Natural killer cell (primary cell): ENCODE measurements at places on chromosomes 2 and 18.

- H3K36me3 ChIP-seq = no peaks in the 10 kb centered on the region
- H3K27me3 ChIP-seq = no peaks in the 10 kb centered on the region
- no peak for DNase-seq
These were observed 245.9 kb downstream of the AGPS start for GRCh38 chr2:177638507-177638906.

DNA sequence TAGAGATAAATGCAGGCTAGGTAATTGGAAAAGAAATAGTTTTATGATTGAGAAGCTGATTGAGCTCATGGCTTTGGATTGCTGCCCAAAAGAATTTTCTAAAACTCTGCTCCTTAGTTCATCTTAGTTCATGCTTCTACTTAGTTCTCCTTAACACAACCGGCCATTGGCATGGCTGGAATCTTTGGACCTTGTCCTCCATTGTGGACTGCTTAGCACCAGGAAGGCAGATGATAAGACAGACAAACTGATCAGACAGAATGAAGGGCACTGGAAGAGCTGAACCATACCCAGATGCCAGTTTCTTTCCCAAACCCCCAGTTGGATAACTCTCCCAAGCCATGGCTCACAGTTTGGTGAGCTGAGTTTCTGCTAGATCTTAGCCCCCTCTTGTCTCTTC, 36.3 kb upstream of the NABP1 start:
- no peaks in the 10 kb centered on the region for H3K27me3 ChIP-seq
- H3K27ac ChIP-seq = no peak overlapping the region
- DNase-seq = no peak
- H3K36me3 ChIP-seq = no peaks in the 10 kb centered on the region
- H3K4me1 ChIP-seq = peaks cover 15% of the 10 kb centered on the region

DNA sequence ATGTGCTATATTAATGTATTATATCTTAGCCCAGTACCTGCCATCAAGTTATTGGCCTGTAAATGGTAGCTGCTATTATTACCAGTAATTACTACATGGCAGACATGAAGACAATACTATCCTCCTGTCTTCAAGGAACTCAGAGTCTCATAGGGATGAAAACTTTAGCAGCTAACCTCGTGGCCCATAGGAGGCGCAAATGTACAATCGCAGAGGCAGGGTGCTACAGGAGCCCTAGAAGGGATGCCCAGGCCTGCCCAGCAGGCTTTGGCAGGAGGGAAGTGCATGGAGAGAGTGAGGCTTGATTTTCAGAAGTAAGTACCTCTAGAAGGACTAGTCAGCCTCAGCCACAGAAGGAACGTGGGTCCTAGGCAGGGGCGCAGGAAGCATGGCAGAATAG, 44.7 kb upstream of the KIDINS220 start:
- no peaks in the 10 kb centered on the region for H3K27me3 ChIP-seq
- no peaks in the 10 kb centered on the region for H3K36me3 ChIP-seq
- no peak overlapping the region for H3K4me3 ChIP-seq
- no peaks in the 10 kb centered on the region for H3K4me1 ChIP-seq
- H3K27ac ChIP-seq = no peak overlapping the region
- DNase-seq = no peak

DNA sequence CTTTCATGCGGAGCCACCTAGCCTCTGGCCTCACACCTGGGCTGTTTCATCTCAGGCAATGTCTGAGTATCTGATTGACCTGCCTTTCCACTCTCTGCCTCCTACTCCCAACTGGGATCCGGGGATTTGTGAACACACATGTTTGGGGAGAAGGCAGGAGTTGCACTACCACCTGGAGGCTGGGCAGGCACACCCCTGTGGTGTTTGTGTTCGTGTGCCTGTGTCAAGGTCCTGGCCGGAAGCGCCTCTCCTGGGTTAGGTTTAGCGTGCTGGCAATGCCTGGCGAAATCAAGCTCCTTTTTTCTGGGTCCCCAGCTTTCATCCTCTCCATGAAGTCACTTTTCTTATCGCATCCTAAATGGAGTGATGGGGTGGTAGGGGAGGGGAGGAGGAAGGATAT, 63.9 kb downstream of the GATA6 start:
- no peak for DNase-seq
- peaks cover 18% of the 10 kb centered on the region for H3K4me1 ChIP-seq
- H3K27ac ChIP-seq = no peak overlapping the region
- H3K4me3 ChIP-seq = no peak overlapping the region
- no peaks in the 10 kb centered on the region for H3K27me3 ChIP-seq

GRCh38 chr18:57539702-57540101, 46.8 kb downstream of the FECH start:
- H3K4me3 ChIP-seq = no peak overlapping the region
- no peaks in the 10 kb centered on the region for H3K27me3 ChIP-seq
- no peaks in the 10 kb centered on the region for H3K4me1 ChIP-seq
- no peak for DNase-seq
- no peak overlapping the region for H3K27ac ChIP-seq

DNA sequence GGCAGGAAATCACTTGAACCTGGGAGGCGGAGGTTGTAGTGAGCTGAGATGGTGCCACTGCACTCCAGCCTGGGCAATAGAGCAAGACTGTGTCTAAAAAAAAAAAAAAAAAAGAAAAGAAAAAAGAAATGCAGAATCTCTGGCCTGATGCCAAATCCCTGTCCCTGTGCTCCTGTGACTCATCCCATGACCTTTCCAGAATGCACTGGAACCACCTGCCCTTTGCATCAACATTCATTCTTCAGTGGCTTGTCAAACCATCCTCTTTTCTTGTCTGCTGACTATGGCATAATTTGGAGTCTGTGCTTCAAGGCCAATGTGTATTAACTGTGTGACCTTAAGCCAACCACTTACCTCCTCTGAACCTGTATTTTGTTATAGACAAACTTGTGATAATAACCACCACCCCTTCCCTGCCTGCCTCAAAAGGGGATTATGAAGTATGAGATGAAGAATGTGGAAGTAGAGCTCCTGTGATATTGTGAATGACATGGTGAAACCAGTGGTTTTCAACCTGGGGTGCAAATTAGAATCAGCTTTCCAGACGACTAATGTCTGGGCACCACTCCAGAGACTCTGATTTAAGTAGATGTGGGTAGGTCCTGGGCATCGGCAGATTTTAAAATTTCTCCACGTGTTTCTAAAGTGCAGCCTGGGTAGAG, 189.3 kb downstream of the CLIP4 start:
- DNase-seq = no peak
- peaks cover 5% of the 10 kb centered on the region for H3K27me3 ChIP-seq
- no peak overlapping the region for H3K4me3 ChIP-seq
- no peaks in the 10 kb centered on the region for H3K36me3 ChIP-seq
- H3K27ac ChIP-seq = no peak overlapping the region

DNA sequence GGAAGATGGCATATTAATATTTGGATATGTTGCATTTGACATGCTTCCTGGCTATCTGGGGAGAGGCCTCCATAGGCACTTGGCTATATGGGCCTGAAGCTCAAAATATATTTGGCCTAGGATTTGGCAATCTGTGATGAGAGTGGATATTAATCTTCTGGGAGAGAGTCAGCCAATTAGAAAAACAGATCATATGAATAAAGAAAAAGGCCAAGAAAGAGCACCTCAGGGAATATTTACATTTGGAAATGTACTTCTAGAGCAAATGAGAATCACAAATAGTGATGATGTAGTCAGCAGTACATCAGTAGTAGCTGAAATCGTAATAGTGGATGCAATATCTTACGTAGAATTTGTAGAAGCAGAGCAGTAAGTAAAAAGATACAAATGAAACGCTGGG, 277.0 kb downstream of the CTNNA2 start:
- H3K4me1 ChIP-seq = no peaks in the 10 kb centered on the region
- H3K27me3 ChIP-seq = no peaks in the 10 kb centered on the region
- H3K4me3 ChIP-seq = no peak overlapping the region
- no peaks in the 10 kb centered on the region for H3K36me3 ChIP-seq
- H3K27ac ChIP-seq = no peak overlapping the region
- DNase-seq = no peak

DNA sequence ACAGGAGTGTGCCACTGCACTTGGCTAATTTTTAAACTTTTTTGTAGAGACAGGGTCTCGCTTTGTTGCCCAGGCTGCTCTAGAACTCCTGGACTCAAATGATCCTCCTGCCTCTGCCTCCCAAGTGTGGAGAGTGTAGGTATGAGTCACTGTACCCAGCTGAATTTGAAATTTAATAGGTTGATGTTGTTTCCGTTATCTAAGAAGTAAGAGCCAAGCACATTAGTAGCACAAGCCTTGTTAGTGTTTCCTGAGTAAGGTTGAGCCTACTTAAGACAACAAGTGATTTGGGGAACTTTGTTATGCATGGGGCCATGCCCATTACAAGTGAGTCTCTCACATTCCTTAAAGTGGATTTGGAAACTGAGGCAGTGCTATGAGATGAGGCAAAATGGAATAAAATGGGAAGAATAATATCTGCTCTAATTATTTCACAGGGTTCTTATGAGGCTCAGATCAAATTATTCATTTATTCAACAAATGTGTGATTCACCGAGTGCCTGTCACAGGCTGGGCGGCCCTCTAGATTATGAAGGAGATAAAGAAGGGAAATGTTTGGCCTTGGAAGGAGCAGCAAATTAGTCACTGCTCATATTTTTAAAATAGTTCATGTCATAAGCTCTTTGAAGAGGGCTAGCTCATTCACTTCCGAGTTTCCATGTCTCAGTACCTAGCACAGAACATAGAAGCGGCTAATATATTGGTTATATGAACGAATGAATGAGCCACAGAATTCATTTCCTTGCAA, 217.2 kb downstream of the LDLRAD4 start:
- H3K4me3 ChIP-seq = no peak overlapping the region
- H3K27ac ChIP-seq = no peak overlapping the region
- H3K27me3 ChIP-seq = no peaks in the 10 kb centered on the region
- H3K36me3 ChIP-seq = no peaks in the 10 kb centered on the region

DNA sequence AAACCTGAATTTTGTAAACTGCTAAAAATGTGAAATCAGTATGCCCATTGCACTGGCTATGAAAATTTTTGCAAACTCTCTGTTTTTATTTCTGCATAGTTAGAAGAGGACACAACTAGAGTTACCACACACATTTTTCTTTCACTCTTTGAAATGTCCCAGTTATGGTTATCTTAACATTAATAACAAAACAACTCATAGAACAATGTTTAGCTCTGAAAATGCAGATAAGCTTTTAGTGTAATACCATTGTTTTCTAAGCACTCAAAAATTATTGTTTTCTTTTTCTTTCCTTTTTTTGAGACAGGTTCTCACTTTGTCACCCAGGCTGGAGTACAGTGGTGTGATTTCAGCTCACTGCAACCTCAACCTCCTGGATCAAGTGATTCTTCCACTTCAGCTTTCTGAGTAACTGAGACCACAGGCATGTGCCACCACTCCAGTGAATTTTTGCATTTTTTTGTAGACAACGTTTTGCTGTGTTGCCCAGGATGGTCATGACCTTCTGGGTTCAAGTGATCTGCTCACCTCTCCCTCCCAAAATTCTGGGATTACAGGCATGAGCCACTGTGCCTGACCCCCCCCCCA, 1204.5 kb upstream of the ZEB2 start:
- H3K4me1 ChIP-seq = no peaks in the 10 kb centered on the region
- H3K27ac ChIP-seq = no peak overlapping the region
- no peak for DNase-seq
- no peaks in the 10 kb centered on the region for H3K27me3 ChIP-seq
- no peak overlapping the region for H3K4me3 ChIP-seq
- no peaks in the 10 kb centered on the region for H3K36me3 ChIP-seq

GRCh38 chr2:115606350-115606749, 1163.9 kb downstream of the DPP10 start:
- H3K27ac ChIP-seq = no peak overlapping the region
- no peaks in the 10 kb centered on the region for H3K36me3 ChIP-seq
- no peaks in the 10 kb centered on the region for H3K27me3 ChIP-seq
- no peak overlapping the region for H3K4me3 ChIP-seq

DNA sequence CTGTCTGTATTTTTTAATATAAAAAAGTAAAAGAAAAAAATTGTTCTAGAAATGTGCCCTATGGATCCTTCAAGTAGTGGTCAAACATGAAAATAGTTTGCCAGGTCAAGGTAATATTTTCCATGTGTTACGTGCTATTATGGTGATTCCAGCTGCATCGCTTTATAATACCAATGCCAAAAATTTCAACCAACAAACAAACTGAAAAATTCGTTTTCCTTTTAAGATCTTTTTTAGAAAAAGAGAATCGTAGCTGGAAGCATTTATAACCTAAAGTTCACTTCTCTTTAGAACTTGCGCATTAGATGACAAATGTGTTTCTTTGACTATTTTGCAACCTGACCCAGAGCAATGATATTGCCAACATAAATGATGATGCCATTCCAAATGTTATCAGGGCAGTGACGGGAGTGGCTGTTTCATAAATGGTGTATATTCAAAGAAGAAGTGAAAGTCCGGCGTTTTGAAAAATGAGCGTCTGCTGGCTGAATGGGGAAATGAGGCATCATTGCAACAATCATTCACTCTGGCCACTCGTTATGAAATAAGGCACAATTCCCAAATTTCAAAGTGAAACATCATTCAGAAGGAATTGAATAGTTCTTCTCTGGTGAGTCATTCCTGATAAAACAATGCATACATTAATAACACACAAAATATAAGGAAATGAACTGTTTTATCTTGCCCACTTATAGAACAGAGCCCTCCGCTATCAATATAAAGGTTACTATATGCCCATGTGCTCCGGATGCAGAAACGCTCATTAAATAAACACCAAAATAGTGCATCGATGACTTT, 297.4 kb downstream of the TGIF1 start:
- H3K27me3 ChIP-seq = no peaks in the 10 kb centered on the region
- H3K4me1 ChIP-seq = no peaks in the 10 kb centered on the region
- H3K36me3 ChIP-seq = no peaks in the 10 kb centered on the region
- H3K4me3 ChIP-seq = no peak overlapping the region
- peak; percentile 7 for DNase-seq

DNA sequence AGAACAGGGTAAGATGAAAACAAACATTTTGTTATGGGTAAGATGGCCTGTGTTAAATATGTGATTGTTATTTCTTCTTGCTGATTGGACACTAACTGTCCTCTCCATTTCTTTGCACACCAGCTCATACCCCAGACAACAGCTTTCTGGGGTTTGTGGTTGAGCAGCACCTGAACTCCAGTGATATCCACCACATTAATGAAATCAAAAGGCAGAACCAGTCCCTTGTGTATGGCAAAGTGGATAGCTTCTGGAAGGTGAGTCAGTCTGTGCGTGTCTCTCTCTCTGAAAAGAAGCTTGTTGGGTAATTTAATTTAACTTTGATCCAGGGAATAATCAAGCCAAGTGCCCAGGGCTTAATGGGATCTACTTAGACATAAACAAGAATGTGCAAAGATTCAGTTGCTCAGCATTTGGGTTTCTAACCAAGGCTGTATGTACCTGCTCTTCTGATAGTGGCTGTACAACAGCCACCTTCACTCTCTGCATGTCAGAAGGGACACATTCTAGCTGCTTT, 108.3 kb downstream of the MGAT5 start:
- no peaks in the 10 kb centered on the region for H3K27me3 ChIP-seq
- no peak for DNase-seq
- no peak overlapping the region for H3K4me3 ChIP-seq
- no peaks in the 10 kb centered on the region for H3K4me1 ChIP-seq
